Ascending aorta (tissue), 2 donors: ENCODE measurements at places on chromosomes 4 and X.

- no peak for DNase-seq
These were observed 33.2 kb downstream of the RELL1 start for GRCh38 chr4:37652747-37653527.

DNA sequence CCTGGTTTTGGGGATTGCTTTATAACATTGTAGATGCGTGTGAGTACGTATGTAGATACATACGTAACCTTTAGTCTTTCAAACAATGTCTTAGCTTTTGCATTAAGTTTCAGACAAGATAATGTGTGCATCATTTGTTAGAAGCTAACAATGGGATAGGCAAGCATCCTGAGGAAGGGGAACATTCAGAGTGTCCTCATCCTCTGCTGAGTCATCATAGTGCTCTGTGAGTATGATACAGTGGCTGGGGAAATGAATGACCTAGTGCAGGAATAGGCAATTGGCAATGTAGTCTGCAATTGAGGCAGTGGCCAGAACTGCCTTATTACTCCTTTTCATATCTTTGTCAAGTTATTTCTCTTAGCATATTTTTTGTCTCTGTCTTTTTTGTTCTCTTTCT, 7.3 kb downstream of the NAP1L5 start:
- no peak for DNase-seq

DNA sequence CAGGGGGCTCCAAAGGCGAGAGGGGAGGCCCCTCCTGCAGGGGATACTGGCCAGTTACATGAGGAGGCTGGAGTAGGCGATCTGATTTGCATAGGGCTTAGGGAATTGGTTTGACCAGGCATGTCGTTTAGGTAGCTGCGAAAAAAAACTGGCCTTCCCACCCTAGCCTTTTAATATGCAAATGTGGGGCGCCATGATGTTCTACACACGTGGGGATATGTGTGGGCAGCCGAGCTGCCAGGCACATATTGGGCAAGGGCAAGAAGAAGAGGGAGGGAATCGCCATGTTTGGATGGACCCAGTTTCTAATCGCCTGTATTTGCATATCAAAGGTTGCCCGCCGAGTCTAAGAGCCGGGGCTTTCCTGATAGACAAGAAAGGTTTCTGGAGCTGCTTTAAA, 121.3 kb downstream of the PRKX start:
- DNase-seq = no peak

- DNase-seq = no peak
These were observed 109.9 kb downstream of the SH3RF1 start for GRCh38 chr4:169160825-169161224.

GRCh38 chr4:8050555-8051206, 107.9 kb downstream of the ABLIM2 start:
- peak; percentile 74 for DNase-seq

- peak; percentile 70 for DNase-seq
These were observed 2.3 kb upstream of the NR3C2 start for GRCh38 chr4:148444296-148445070.

DNA sequence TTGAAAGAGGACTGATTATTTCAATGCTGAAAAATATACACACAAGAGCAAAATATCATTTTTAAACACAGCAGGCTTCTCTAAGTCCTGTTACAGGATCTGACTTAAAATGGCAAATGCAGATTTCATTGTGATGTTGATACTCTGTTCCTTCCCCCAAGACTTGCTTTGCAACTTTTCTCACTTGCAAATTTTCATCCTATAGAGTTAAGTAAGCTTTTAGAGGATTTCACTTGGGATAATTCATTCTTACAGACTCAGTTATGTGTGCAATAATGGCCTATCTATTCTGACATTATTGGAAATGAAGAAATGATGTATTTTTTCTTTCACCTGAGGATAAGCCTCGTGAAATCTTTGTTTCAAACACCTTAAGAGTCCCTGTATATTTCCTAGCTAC, 2403.2 kb downstream of the ARAP2 start:
- no peak for DNase-seq

DNA sequence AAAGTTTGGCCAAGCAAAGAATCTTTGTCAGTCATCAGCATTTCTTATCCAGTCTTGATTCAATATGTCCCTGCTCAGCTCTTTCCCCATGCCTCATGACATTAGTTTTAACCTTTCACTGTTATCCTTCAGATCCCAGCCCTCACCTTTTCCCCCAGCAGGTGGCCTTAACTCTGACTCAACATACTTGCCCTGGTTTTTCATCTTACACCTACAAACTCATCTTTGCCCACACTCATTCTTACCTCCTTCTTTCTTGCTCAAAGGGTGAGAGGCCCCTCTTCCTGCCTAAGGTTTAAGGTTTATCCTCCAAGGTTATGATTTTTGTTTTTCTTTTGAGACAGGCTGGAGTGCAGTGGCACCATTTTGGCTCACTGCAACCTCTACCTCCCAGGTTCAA, 10.6 kb upstream of the ANXA5 start:
- no peak for DNase-seq

GRCh38 chr4:61938250-61938846, 738.2 kb downstream of the ADGRL3 start:
- no peak for DNase-seq

DNA sequence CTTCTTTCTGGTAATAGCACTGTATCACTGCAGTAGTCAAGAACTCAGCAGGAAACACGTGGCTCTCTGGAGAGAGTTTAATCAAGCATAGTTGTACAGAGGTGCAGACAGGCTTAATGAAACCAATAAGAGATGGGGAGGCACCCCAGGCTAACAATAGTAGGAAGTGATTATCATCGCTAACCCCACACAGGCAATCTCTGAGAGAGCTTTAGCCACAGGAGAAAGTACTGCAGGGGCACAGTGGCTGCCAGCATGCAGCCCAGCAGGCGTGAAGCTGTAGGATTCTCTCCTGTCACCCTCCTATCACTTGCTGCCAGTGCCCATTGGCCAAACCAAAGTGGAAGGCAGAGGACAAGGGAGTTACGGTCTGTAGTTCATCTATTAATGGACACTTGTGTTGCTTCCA, 450.0 kb upstream of the RASGEF1B start:
- no peak for DNase-seq

- DNase-seq = no peak
These were observed 18.8 kb upstream of the STX18 start for GRCh38 chr4:4560642-4561041.

GRCh38 chr4:138832563-138832962, 183.0 kb upstream of the NOCT start:
- DNase-seq = no peak
